ENCODE measurements at places on chromosomes 12 and 14.

GRCh38 chr14:84237881-84238280 lies 1292.1 kb upstream of the FLRT2 start:
- H3K36me3 ChIP-seq = no peaks in the 10 kb centered on the region
- H3K27me3 ChIP-seq = no peaks in the 10 kb centered on the region
- no peaks in the 10 kb centered on the region for H3K4me1 ChIP-seq
- no peak for DNase-seq
- no peak overlapping the region for H3K4me3 ChIP-seq
- H3K27ac ChIP-seq = no peak overlapping the region

GRCh38 chr12:81809829-81810595 lies 50.9 kb upstream of the PPFIA2 start:
- no peaks in the 10 kb centered on the region for H3K27me3 ChIP-seq
- no peak overlapping the region for H3K4me3 ChIP-seq
- H3K36me3 ChIP-seq = no peaks in the 10 kb centered on the region
- H3K4me1 ChIP-seq = no peaks in the 10 kb centered on the region
- no peak overlapping the region for H3K27ac ChIP-seq
- DNase-seq = no peak

DNA sequence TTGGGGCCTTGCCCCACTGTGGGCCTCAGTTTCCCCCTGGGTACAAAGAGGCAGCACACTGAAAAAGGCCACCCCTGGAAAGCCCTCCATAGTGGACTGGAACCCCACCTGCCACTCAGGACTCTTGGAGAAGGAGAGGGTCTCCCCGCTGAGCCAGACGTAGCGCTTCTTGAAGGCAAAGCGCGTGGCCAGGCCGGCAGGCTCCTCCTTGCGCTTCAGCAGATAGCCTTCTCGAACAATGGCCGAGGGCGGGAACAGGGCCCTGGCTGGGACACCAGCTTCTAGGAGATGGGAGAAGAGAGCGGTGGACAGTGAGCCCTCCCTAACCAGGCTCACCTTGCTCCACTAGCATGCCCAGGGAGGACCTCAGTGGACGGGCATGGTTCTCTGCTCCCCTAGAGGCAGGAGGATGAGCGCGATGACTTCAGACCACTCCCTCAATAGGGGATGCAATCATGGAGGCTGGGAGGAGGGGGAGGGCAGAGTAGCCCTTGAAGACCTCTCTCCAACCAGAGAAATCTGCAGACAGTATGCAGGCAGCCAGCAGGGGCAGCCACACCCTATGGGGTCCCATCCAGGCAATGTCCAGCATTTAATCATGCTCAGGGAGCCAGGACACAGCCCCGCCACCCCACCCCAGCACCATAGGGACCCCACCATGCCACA lies 29.8 kb downstream of the RASAL1 start:
- no peak for DNase-seq
- no peaks in the 10 kb centered on the region for H3K36me3 ChIP-seq
- H3K27me3 ChIP-seq = no peaks in the 10 kb centered on the region
- no peaks in the 10 kb centered on the region for H3K4me1 ChIP-seq
- no peak overlapping the region for H3K4me3 ChIP-seq

DNA sequence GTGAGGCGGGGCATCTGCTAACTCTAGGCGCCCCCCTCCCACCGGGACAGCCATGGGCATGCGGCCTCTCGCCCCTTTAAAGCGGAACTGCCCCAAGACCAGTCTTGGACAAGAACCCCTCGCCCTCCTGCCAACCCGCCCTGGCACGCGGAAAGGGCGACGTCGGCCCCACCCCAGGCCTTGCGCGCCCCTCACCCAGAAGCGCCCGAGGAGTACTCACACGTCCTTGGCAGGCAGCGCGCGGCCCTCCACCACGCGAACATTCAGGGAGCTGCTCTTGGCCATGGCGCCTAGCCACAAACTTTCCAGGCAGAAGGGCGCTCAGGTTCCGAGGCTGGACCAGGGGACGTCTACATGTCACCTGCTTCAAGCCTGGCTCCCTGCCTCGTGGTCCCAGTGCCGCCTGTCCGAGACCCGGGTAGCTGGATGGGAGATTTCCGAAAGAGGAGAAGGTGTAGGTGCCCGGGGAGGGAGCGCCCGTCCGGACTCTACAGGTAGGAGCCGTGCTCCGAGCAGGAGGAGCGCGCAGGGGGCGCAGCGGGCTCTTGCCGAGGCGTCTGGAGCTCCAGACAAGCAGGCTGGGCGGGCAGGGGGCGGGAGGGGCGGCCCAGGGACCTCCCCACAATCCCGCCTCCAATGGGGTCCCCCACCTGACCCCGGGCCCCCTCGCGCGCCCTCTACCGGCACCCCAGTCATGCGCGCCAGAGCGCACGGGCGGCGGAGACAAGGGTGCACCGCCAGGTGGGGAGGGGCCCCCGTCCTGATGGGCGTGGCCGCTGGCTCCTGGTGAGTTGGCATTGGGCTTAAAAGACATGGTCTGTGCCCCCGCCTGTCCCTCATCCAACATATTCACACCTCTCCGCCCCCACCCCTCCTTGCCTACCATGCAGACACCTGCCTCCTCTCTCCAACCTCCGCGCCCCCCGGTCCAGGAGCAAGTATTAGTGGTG lies at the start of gene RASAL1:
Gene RASAL1, minus strand, starts transcription at position 584 of the 950 bp plus-strand sequence. Its CDS starts 299 bp downstream, at position 285.
- H3K27ac ChIP-seq = no peak within 1 kb of the TSS
- H3K27me3 ChIP-seq = 0 out of 2 replicates have a peak, but pooled peaks cover 5% of the 10 kb centered on the region
- H3K4me3 ChIP-seq = peak within 1 kb of the TSS; percentile 54
- DNase-seq = peak; percentile 44

GRCh38 chr12:1573960-1574864 lies 20.2 kb downstream of the FBXL14 start:
- no peak overlapping the region for H3K27ac ChIP-seq
- no peaks in the 10 kb centered on the region for H3K27me3 ChIP-seq
- H3K36me3 ChIP-seq = no peaks in the 10 kb centered on the region

DNA sequence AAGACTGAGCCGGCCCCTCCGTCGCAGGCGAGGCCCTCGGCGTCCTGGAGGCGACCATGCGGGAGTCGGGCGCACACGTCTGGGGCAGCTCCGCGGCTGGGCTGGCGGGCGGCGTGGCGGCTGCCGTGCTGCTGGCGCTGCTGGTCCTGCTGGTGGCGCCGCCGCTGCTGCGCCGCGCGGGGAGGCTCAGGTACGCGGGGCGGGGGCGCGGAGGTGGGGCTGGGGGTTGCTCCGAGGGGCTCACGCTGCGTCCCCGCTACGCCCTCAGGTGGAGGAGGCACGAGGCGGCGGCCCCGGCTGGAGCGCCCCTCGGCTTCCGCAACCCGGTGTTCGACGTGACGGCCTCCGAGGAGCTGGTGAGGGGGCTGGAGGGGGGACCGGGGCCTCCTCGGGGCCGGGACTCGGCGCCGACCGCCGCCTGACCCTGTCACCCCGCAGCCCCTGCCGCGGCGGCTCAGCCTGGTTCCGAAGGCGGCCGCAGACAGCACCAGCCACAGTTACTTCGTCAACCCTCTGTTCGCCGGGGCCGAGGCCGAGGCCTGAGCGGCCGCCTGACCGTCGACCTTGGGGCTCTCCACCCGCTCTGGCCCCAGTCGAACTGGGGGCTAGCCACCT lies 7.8 kb downstream of the AMN start:
- H3K4me3 ChIP-seq = peak overlapping the region; percentile 48
- no peak overlapping the region for H3K27ac ChIP-seq
- H3K4me1 ChIP-seq = peaks cover 8% of the 10 kb centered on the region
- H3K36me3 ChIP-seq = no peaks in the 10 kb centered on the region
- DNase-seq = no peak
- peaks cover 5% of the 10 kb centered on the region for H3K27me3 ChIP-seq

GRCh38 chr12:28086521-28087155 lies 103.6 kb upstream of the CCDC91 start:
- no peak for DNase-seq
- no peaks in the 10 kb centered on the region for H3K36me3 ChIP-seq
- H3K27ac ChIP-seq = no peak overlapping the region
- H3K4me3 ChIP-seq = no peak overlapping the region
- peaks cover 12% of the 10 kb centered on the region for H3K4me1 ChIP-seq

DNA sequence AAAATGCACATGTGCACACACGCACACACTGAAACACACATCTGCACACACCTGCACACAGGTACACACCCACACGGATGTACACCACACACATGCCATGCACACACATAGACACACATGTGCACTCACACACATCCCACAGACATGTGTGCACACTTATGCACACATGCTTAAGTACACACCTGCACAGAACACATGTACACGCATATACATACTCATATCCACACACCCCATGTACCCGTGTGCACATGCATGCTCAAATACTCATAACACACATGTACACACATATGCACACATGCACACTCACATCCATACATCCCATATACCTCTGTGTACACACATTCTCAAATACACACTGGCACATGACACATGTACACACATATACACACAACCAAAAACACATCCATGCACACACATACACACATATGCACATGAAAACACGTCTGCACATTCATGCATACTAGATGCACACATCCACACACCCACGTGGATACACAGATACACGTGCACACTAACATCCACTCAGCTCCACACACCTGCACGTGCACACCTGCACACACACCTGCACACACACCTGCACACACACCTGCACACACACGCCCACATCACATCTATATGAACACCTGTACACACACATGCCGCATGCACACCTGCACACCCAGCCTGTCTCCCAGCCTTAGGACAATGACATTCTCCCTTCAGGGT lies 336.7 kb downstream of the ADGRD1 start:
- peaks cover 22% of the 10 kb centered on the region for H3K27me3 ChIP-seq
- no peak overlapping the region for H3K4me3 ChIP-seq
- H3K4me1 ChIP-seq = no peaks in the 10 kb centered on the region
- H3K36me3 ChIP-seq = no peaks in the 10 kb centered on the region
- no peak overlapping the region for H3K27ac ChIP-seq

- H3K27ac ChIP-seq = no peak overlapping the region
- H3K4me1 ChIP-seq = no peaks in the 10 kb centered on the region
- no peak for DNase-seq
- H3K27me3 ChIP-seq = no peaks in the 10 kb centered on the region
- H3K36me3 ChIP-seq = peaks cover 53% of the 10 kb centered on the region
Measured at GRCh38 chr12:2803635-2804392, 8.7 kb upstream of the ITFG2 start.

GRCh38 chr12:12745576-12746211 lies 28.5 kb downstream of the CDKN1B start:
- H3K36me3 ChIP-seq = no peaks in the 10 kb centered on the region
- H3K4me3 ChIP-seq = no peak overlapping the region
- H3K27me3 ChIP-seq = no peaks in the 10 kb centered on the region
- peak; percentile 52 for DNase-seq
- H3K4me1 ChIP-seq = peaks cover 15% of the 10 kb centered on the region

DNA sequence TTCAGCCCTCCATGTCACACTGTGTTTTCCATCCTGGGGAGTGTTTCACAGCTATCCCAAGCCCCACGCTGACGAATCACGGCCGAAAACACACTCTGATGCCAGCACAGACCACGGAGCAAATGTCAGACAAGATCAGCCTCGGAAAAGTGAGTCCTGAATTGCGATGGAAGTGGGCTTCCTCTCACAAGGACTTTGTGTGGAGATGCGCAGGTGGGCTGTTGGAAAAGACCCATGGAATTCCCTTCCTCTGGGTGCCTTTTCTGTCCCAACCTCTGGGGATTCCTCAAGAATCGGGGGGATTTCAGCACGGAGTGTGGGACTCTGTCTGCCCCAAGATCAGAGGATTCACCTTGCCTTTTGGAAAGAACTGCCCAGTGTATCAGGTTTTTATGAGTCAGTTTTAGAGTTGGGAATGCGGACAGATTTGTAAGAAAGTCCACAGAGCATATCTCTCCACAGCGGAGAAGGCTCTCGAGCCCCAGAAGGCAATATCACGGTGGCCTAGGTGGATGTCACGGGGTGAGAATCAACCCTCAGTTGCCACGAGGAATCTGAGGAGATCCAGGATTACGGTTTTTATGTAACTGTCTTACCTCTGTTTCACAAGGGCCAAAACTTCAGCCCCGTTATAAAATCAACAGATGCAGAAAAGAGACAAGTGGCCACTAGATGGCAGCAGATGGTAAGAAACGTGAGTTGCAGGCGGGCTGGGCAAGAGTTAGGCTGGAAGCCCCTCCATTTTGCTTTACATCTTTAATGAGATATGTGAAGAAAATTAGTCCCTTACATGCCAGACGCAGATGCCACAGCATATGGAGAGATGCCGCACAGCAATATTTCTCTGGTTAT lies 201.9 kb downstream of the DAD1 start:
- DNase-seq = peak; percentile 88
- no peaks in the 10 kb centered on the region for H3K27me3 ChIP-seq
- H3K4me1 ChIP-seq = peaks cover 46% of the 10 kb centered on the region
- no peak overlapping the region for H3K27ac ChIP-seq
- no peak overlapping the region for H3K4me3 ChIP-seq

GRCh38 chr14:26597071-26597588 lies 703 bp downstream of the NOVA1 start:
- H3K4me3 ChIP-seq = peak overlapping the region; percentile 86
- H3K27ac ChIP-seq = no peak overlapping the region
- H3K4me1 ChIP-seq = no peaks in the 10 kb centered on the region

DNA sequence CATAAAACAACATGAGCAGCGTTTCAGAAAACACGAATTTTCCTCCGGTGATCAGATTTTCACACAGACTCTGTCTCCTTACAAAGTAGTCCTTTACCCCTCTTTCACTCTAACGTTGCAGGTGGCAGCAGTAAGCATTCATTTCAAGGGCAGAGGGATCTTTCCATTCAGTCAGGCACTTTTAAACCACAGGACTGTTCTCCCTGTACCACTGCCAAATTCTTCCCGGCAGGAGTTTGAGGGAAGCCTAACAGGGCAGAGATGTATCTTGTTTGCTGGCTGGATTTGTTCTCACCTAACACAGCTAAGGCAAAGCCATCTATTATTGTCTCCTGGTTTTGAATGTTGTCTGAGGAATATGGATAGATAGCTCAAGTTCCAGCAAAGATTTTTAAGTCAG lies 1187.3 kb upstream of the SEL1L start:
- H3K4me1 ChIP-seq = no peaks in the 10 kb centered on the region
- no peaks in the 10 kb centered on the region for H3K27me3 ChIP-seq
- DNase-seq = no peak
- H3K4me3 ChIP-seq = no peak overlapping the region
- H3K27ac ChIP-seq = no peak overlapping the region

- no peaks in the 10 kb centered on the region for H3K4me1 ChIP-seq
- no peak overlapping the region for H3K4me3 ChIP-seq
- no peak overlapping the region for H3K27ac ChIP-seq
- H3K36me3 ChIP-seq = no peaks in the 10 kb centered on the region
- H3K27me3 ChIP-seq = no peaks in the 10 kb centered on the region
Measured at GRCh38 chr12:117646520-117646919, 285.1 kb upstream of the NOS1 start.

DNA sequence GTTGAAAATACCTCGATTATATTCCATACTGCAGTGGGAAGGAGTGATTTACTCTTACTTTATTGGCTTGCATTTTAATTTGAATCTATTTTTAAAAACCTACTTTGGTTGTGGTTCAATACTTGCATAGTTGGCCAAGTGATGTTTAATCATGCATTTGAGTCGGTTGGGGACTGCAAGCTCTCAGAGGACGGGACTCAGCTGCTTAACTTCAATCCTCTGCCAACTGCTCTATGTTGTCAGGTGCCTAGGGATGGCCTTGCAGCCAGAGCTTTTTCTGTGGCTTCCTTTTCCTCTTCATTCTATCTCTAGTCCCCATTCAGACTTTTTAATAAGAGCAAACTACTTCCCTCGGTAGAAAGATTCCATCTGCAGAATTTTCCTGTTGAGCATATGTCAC lies 53.4 kb upstream of the KRR1 start:
- H3K27me3 ChIP-seq = no peaks in the 10 kb centered on the region
- DNase-seq = no peak
- no peak overlapping the region for H3K4me3 ChIP-seq
- no peaks in the 10 kb centered on the region for H3K36me3 ChIP-seq
- H3K27ac ChIP-seq = no peak overlapping the region
